SHP77 treated with DMSO at 0.1 percent for 48 hours (cell line): ENCODE measurements at places on chromosomes 5 and 9.
A peak's percentile ranks its signal among the peaks of the same experiment; 100 is the strongest.

- no peak for DNase-seq
These were observed 295.3 kb upstream of the TNC start for GRCh38 chr9:115413304-115413703.

DNA sequence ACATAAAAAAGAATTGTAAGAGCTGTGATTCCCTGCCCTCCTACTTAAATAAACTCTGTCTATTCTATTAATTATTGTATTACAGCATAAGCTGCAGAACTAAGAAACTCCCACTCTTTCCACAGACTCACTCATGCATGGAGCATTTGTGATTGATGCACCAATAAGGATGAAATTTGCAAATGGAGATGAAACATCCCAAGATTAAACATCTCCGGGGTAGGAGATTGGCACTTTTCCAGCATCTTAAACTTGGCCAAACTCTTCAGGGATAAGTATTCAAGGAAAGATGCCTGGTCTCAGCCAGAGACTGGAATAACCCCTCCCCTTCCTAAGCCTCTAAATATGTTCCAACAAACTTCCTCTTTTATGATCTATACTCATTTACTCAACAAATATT is 472.0 kb downstream of the ACTL7B start:
- no peak for DNase-seq

DNA sequence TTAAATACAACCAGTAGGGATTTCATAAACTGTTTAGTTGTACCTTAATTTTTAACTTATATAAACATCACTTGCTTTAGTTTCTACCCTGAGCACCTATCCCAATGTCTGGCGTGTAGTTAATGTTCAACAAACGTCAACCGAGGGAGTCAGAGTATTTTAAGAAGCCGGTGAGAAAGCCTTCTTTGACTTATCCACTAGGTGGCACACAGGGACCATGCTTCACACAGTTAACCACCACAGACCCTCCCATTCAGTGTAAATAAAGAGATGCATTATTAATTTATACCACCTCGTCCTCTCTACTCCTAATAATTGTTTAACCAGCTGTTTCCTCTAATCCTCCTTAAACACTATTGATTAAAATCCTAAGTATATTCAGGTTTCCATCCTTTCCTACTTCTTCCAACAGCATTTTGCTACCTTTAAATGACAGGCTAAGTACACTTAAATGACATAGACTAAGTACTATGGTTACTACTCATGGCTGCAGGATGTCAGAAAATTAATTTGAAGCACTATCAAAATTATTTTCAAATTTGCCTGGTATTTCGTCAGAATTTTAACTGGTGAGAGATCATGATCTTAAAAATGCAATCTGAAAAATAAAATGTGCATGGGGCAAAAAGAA is 2.3 kb downstream of the HAPLN1 start:
- DNase-seq = peak; percentile 65

- no peak for DNase-seq
These were observed 380.5 kb upstream of the SMC2 start for GRCh38 chr9:103713631-103714030.

GRCh38 chr9:7944572-7944971 is 145.0 kb upstream of the DMAC1 start:
- DNase-seq = no peak

GRCh38 chr9:106945727-106946660 is 83.0 kb downstream of the ZNF462 start:
- no peak for DNase-seq

GRCh38 chr5:19584131-19584530 is 403.9 kb downstream of the CDH18 start:
- no peak for DNase-seq

GRCh38 chr9:30534455-30534854 is 1850.0 kb upstream of the ACO1 start:
- DNase-seq = no peak

DNA sequence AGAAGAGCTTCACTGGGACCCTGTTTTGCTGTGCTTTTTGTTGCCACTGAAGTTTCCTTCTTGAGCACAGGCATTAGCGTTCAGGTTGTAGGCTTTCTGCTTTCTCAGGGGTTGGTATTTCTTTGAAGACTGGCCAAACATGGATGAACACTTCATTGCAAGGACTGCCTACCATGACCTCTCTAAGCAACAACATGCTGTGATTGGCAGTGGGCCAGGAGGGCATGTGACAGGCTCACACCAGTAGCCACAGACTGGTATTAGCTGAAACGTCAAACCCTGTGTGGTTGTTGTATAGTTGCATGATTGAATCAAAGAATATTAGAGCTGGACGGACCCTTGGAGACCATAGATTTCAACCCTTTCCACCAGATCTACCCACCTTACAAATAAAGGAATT is 20.0 kb upstream of the MLANA start:
- DNase-seq = no peak

DNA sequence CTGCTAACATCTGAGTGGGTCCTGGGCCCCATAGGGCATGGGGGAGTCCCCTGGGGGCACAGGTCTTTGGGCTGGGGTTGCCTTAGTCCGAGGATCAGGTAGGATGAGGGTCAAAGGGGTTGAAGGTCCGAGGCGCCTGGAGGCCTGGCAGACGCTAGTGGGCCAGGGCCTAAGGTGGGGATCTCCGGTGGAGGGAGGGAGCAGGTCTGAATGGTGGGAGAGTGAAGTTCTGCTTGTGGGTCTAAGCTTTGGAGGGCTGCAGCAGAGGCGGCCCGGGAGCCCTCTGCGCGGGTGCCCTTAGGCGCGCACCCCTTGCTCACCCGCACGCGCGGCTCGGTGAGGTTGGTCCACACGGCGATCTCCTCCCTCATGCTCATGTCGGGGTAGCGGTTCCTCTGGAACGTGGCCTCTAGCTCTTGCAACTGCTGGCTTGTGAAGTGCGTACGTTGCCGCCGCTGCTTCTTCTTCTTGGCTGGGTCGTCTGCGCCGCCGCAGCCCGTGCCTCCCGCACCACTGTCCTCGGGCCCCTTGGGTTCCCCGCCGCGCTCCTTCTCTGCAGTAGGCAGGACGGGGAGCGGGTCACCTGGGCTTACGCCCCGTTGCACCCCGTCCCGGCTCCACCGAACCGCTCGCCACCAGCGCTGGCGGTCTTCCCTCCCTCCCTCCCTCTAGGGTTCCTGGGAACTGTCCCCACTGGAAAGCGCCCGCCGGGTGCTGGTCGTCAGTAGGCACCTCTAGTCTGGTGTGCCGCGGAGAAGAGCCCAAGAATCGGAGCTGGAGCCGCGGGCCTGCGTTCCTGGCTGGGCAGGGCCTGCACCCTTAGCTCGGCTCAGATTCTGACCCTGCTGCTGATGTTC is 2.8 kb downstream of the PITX1 start:
- DNase-seq = no peak

DNA sequence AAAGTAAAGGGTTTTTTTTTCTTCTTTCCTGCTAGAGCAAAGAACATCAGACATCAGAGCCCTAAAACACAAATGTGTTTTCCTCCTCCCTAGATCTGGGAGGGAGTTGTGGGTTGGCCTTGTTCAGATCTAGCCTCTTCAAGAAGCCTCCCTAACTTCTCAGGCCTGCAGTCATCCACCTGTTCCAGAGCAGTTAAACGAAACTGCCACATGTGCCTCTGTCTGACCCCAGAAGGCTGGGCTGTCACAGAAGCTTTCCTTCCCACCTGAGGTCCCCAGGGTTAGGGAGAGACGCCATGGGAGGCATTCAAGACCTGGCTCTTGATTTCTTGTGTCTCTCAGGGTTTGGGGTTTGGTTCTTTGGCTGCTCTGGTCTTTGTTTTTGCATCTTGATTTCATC is 87.0 kb downstream of the DAB2IP start:
- DNase-seq = no peak

GRCh38 chr5:138722544-138723177 is 30.6 kb upstream of the CTNNA1 start:
- no peak for DNase-seq

GRCh38 chr9:91991721-91992341 is 41.8 kb upstream of the ROR2 start:
- DNase-seq = no peak

DNA sequence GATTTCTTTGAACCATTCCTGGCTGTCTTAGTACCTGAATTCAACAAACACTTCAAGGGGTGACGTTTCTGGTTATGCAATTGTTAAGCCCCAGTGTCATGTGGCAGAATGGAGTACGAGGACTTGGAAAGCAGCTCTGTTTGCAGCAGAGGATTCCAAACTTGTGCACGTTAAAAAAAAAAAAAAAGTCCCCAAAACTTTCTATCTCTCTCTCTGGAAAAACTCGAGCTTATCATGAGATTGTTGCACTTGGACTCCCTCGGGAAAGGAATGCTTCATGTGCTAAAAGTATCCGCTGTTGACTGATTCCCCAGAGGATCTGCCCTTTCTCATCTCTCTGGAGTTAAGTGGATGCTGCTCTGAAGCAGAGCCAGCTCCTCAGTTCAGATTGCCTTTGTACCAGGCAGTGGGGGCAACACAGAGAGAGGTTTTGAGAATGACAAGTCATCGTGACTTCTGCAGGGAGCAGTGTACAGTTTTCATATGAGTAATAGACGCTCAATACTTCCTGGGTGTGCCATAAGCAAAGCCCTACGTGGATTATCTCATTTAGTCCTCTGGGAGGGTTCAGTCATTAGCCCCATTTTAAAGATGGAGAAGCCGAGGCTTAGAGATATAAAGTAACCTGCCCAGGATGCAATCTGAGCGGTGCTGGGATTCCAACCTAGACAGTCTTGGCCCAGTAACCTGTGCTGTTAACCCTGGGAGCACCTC is 28.1 kb downstream of the TMOD1 start:
- DNase-seq = no peak

- DNase-seq = no peak
These were observed 308.9 kb upstream of the MPDZ start for GRCh38 chr9:13588151-13589033.

- no peak for DNase-seq
These were observed 15.1 kb upstream of the ERAP1 start for GRCh38 chr5:96822686-96823459.

DNA sequence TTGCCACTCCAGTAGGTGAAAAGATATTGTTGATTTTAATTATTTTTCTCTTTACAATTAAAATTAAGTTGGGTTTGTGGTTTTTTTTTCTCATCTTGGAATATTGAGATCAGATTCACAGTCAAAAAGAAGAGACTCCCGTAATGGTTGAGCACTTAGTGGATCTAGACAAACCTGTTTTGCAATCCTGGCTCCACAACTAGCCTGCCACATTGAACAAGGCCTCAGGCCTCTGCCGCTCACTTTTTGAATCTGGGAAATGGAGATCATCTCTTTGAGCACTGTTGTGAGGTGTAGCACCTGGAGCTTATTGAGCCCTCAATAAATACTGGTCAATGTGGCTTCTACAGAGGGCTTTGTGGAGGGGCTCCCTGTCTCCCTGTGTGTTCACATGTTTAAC is 37.1 kb upstream of the RARS1 start:
- no peak for DNase-seq

DNA sequence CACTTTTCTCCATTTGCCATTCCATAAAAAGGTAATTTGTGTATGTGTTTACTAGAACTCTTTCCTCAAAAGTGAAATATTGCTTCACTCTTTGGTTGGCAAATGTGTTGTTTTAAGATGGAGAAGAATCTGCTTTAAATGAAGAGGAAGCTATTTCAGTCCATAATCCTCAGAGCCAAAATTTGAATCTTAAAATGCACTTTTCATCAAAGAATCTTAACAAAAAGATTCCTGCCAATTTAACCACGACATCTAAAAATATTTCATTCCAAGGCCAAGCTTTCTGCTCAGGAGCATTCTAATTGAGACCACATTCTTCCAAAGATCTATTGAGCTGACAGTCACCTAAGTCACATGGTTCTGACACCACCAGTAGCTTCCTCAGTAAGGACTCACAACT is 7.5 kb downstream of the GABRB2 start:
- no peak for DNase-seq

DNA sequence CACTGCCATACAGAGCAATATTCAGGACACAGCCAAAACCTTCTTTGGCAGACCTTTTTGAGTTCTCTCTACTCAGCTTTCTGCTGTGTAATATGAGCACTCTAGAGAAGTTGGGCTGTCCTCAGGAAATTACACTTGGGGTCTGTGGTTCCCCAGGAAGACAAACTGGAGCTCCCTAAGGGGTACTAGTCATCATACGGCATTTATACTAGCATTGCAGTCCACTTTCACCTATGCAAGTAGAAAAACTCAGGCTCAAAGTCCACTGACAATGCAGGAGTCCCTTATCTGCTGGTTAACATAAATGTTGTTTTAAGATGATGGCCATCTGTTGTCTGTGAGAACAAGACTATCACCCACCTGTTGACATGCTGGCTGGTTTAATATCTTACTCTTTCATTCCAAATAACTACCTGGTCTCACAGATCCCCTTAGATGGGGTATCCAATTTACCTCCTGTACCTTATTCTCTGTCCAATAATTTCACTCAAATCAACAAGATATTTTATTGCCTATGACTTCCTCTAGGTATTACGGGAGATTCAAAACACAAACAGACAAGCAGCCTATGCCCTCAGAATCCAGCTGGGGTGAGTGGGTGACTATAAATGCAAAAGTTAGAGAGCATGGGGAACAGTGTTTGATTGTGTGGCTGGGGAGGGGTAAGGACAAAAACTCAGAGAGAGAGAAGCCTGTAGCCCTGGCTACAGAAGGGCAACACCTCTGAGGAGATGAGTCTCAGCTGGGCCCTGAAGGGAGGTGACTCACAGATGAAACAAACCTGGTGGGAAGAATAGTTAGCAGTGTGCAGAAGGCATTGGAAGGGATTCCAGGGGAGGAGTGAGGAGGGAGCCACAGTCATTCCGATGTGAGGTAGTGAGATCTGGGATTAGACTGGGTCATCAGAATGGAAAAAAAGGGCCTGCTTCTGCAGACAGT is 10.2 kb downstream of the DOCK8 start:
- no peak for DNase-seq

GRCh38 chr9:126183266-126183665 is 143.4 kb upstream of the MVB12B start:
- no peak for DNase-seq

GRCh38 chr9:15873573-15874177 is 320.8 kb downstream of the CCDC171 start:
- peak; percentile 35 for DNase-seq

- no peak for DNase-seq
These were observed 1479.3 kb upstream of the CDH9 start for GRCh38 chr5:28517691-28518090.

DNA sequence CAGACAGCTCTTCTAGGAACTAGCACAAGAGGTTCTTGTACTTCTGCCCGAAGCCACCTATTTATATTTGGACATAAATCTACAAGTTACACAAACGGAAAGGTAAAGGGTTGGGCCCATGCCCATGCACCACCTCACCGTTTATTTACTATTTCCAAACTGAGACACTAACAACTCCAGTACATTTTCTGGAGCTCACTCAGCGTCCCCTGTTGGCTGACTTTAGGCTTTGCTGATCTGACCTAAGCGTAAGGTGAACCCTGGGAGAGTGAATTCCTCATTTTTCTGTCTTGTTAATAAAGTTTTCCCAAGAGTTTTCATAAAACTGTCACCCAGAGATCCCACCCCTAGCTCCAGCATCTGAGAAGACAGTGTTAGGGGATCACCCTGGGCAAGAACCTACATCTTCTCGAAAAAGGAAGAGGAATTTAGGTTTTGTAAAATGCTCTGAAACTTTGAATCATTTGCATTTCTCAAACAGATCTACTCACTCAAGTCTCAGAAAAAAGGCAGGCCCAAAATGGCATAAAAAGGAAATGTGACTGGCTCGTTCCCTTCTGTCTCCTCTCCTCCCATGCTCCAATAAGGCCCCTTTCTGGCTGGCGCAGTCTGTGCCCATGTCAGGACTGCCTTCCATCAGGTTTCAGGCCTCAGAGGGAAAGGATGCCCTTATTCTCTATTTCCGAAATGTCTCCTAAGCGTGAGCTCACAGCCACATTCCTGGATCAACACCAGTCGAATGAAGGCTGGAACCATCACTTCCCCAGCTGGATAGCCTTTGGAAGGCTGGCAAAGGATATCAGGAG is 201.3 kb downstream of the FANCC start:
- no peak for DNase-seq

- no peak for DNase-seq
These were observed 51.9 kb downstream of the GALNT10 start for GRCh38 chr5:154242442-154242841.
